ENCODE measurements at places on chromosomes 1 and 21.

DNA sequence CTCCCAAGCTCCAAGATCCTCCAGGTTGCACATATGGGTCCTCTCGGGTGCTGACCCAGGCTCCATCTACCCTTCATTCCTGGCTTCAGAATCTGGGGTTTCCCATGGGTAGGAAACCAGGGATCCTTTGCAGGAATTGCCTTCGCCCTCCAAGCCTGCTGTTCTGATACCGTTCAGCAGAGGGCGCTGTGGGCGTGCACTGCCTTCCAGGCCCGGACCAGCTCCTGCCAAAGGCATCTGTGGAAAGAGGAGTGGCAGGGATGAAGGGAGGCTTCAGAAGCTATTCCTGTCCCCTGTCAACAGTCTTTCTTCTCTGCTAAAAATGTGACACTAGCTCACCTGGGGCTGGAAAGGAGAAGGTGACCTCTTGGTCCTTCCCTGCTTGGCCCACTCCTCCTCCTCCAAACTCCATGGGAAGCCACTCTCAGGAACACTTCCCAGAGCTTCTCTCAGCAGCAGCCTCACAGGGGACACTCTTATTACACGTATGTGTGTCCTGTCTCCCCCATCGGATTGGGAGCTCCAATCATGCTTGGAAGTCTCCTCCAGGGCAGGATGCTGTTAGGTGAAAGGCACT is 71.2 kb downstream of the VWA5B1 start:
- no peak for DNase-seq

- no peak for DNase-seq
These were observed 164.5 kb upstream of the COA6 start for GRCh38 chr1:234208791-234209190.

GRCh38 chr1:229286099-229286766 is 15.3 kb downstream of the RAB4A start:
- DNase-seq = no peak

GRCh38 chr1:98420376-98421084 is 241.0 kb upstream of the SNX7 start:
- no peak for DNase-seq

GRCh38 chr1:93964096-93964776 is 55.0 kb upstream of the GCLM start:
- no peak for DNase-seq

- DNase-seq = no peak
These were observed 11.6 kb downstream of the SARS1 start for GRCh38 chr1:109225308-109225707.

DNA sequence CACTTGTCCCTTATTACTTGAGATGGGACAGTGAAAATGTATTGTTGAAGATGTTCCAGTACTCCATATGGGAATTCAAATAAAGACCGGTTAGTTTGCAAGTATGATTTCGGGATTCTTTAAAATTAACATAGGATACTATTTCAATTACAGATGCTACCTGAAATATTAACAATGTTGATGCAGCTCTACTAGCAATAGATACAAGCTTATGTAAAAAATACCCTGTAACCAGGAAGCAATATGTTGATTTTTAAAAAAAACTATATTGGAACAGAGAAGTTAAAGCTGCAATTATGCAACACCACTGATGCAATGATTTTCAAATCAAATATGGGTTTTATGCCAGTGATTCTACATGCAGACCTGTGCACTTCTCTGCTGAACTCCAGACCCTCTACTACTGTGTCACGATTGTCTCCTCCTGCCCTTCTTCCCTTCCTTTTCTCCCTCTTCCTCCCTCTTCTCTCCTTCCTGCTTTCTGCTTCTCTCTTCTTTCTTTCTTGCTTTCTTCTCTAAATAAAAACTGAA is 179.2 kb downstream of the ATP6V1G3 start:
- no peak for DNase-seq

DNA sequence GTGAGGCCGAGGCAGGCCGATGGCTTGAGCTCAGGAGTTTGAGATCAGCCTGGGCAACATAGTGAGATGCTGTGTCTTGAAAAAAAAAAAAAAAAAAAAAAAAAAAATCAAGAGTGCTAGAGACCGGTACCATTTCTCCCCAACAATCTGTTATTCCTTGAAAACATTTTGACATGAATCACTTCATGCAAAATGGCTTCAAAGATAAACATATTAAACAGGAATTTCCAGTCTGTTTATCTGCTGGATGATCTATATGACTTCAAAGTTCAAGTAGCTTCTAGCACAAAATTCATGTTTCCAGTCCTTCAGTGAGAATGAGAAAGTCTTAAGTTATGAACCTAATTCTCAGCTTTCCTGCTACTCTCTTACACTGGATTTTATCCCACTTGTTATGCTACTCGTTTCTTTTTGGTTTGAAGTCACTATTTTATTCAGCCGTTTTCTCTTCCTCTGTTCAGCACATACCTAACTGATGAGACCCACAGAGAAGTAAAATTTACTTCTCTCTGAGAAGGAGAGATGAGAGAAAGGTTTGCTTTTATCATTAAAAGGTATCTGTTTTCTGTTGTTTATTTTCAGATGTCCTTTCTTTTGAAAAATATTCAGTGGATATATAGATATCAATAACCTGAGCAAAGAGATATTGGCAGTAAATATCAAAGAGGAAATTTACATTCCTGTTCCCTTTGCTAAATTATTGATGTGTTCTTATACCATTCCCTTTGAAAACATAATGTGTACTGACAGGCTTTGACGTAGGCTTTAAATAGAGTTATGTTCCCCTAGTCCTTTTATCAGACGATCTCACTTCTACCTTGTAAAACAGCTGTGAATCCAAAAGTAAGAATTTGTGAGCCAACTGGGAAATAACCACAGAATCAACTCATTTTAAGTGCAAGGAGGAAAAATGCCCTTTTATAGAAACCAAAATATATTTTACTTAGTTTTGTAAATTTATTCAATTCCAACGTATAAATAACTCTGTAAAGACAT is 38.2 kb downstream of the CD46 start:
- no peak for DNase-seq

- DNase-seq = no peak
These were observed 420.4 kb upstream of the BEND5 start for GRCh38 chr1:49197081-49197480.

GRCh38 chr1:25356848-25357247 is 18.7 kb downstream of the TMEM50A start:
- DNase-seq = no peak

DNA sequence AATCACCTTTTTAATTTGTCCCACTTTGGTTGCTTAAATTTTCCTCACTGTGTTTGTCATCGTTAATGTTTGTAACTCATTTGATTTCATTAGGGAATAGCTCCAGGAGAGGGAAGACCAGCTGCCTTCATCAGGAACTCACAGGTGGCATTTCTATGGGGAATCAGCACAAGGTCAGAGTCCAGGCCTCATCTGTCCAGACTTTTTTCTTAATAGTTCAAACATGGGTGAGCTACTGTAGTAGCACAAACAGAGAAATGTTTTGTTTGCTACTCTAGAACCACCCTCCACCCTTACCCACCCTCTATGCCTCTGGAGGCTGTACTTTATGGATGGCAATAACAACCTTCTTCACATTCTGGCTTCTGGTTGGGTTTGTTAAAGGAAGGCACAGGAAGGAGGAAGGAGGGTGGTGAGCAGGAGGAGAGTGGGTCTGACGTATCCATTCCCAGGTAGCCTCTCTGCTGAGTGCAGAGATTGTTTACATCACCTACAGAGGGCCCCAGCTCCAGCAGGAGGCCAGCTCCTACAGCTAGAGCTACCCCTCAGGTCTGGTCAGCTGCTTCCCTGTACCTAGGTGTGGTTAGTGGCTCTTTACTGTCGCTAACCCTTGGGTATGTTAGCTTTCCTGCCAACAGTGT is 8.1 kb upstream of the TEDDM1 start:
- DNase-seq = no peak

GRCh38 chr1:155623357-155623756 is 13.3 kb downstream of the MSTO1 start:
- DNase-seq = no peak

GRCh38 chr21:39105341-39105765 is 77.9 kb downstream of the PSMG1 start:
- no peak for DNase-seq

DNA sequence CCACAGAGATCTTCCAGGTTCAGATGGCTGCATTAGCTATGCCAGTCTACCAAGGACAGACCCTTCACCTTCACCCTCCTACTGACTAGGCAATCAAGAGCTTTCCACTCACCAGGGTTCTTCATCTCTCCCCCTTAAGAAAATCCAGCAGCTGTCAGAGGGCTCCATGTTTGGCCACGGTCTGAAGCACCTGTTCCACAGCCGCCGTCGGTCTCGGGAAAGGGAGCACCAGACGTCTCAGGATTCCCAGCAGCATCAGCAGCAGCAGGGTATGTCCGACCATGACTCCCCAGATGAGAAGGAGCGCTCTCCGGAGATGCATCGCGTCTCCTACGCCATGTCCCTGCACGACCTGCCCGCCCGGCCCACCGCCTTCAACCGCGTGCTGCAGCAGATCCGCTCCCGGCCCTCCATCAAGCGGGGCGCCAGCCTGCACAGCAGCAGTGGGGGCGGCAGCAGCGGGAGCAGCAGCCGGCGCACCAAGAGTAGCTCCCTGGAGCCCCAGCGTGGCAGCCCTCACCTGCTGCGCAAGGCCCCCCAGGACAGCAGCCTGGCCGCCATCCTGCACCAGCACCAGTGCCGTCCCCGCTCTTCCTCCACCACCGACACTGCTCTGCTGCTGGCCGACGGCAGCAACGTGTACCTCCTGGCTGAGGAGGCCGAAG is 13.8 kb downstream of the TMCC2 start:
- no peak for DNase-seq
